ENCODE measurements at places on chromosomes 7 and 10.

DNA sequence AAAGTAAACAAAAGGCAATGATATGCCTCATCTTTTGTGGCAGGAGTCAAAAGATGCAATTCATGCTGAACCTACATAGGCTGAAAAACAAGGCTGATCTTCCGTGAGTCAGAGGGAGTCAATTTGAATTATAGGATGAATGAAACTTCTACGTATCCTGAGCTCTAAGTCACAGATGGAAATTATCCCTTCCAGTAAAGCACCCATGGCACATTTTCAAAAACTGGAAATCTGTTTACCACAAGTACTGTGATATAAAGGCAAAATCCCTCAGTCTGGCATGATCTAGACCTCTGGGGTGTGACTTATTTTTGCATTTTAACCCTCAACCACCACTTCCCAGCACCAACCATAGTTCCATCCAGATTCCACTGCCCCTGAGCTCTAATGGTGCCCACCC lies 69.6 kb downstream of the NRG3 start:
- no peak for DNase-seq

GRCh38 chr7:141128931-141129330 lies 55.1 kb downstream of the TMEM178B start:
- no peak for DNase-seq

DNA sequence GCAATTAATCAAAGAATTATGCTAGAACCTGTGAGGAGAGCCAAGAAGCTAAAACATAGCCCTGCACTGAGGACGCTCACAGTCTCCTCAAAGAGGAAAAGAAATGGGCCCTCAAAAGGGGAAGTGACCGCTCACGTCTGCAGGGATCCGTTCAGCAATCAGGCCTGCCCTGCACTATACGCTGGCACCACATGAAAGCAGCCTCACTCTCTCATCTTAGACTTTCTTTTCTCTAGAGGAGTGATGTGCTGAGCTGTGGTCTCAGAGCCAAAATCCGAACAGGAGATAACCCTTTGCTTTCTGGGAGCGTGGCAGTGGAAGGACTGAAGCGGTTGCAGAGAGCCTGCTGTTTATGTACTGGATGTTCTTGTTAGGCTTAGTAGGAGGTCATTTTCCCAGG lies 6.3 kb upstream of the IL2RA start:
- no peak for DNase-seq

- DNase-seq = no peak
Measured at GRCh38 chr7:113045379-113045778, 41.2 kb downstream of the GPR85 start.

DNA sequence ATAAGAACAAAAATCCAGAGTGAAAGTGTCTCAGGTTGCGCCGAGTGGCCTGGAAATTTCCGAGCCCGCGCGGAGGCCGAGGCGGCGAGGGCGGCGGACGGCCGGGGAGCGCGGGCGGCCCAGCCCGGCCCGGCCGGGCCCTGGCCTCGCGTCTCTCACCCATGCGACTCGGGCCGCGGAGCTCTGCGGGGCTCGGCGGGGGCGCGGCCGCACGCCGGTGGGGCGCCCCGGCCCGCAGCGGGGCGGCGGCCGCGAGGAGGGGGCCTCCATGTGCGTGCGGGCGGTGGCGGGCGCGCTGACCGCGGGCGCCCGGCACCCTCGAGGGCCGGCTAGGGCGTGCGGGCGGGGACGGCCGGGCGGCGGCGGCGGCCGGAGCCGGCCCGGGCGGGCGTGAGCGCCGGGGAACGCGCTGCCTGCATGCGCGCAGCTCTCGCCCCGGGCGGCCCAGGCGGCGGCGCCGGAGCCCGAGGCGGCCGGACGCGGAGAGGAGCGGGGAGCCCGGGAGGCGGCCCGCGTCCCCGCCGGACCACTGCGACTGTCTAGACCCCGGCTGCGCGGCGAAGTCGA lies 302 bp upstream of the EN2 start:
- no peak for DNase-seq

DNA sequence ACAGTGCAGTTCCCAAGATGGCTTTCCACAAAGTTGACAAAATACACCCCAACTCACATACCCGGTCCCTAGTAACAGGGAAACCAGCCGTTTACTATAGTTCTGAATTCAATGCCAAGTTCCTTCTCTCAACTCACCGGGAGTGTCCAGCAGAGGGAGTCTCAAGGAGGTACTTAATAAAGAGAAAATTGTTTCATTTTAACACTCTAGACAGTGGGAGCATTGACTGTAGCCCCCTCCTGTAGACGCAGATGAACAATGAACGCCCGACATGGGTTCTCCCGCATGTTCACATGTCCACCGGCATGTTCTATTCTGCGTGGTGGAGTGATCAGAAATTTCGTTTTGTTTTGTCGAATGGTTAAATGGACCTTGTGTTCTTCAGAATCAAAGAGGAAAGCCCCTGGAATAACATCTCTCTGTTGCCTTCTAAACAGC lies 1.9 kb downstream of the HIPK2 start:
- DNase-seq = peak; percentile 27

Measured in stimulated activated CD8-positive, alpha-beta memory T cell treated with anti-CD3 and anti-CD28 coated beads, Interleukin-2, amount 100 ng/mL, for 1 hour (primary cell).